ENCODE measurements at places on chromosomes 7 and 10. TPM values are rescaled to one million over a fixed set of nuclear protein-coding genes. Genes with fewer than 3 reads are reported as not detected.

The LRGUK gene
- total RNA-seq: not detected

The INA gene
- 0.36 TPM for total RNA-seq

The STEAP1B gene
- total RNA-seq: 1.8 TPM

The AGR3 gene
- not detected for total RNA-seq

The HGF gene
- total RNA-seq: 117 TPM

The DYNC1I1 gene
- 0.81 TPM for total RNA-seq

The EBLN1 gene
- not detected for total RNA-seq

The C7orf57 gene
- not detected for total RNA-seq

The C10orf90 gene
- total RNA-seq: 0.18 TPM

The GPR22 gene
- not detected for total RNA-seq

The HYAL4 gene
- total RNA-seq: not detected

The ADAM8 gene
- 0.32 TPM for total RNA-seq

The SVOPL gene
- not detected for total RNA-seq

The ZNF425 gene
- total RNA-seq: 4.1 TPM

The POP7 gene
- total RNA-seq: 28.7 TPM

The ANKRD61 gene
- total RNA-seq: not detected

The OPALIN gene
- total RNA-seq: not detected

The UCN3 gene
- total RNA-seq: not detected

The PDE1C gene
- total RNA-seq: 3.6 TPM

The ADCY1 gene
- total RNA-seq: 0.49 TPM

The OR13A1 gene
- total RNA-seq: not detected

All from cardiac atrium fibroblast (primary cell).